ENCODE measurements at places on chromosomes 5 and 9. TPM values are rescaled to one million over a fixed set of nuclear protein-coding genes. Genes with fewer than 3 reads are reported as not detected.

Gene CD74
- 1,386 TPM for total RNA-seq

Gene LECT2
- not detected for total RNA-seq

Gene CMYA5
- 3.4 TPM for total RNA-seq

Gene GPX3
- 10,140 TPM for total RNA-seq

Gene PITX1
- total RNA-seq: not detected

Gene SLC25A2
- 1.1 TPM for total RNA-seq

Gene NOXA1
- 2.8 TPM for total RNA-seq

Gene VCAN
- 287 TPM for total RNA-seq

Gene OR1Q1
- total RNA-seq: not detected

Gene SLIT3
- 163 TPM for total RNA-seq

Gene GNA14
- total RNA-seq: 6.4 TPM

Gene GRIA1
- 2.4 TPM for total RNA-seq

Gene FUBP3
- 39.9 TPM for total RNA-seq

Measured in subcutaneous adipose tissue (tissue), 4 donors.